ENCODE measurements at places on chromosomes 7 and 10.

DNA sequence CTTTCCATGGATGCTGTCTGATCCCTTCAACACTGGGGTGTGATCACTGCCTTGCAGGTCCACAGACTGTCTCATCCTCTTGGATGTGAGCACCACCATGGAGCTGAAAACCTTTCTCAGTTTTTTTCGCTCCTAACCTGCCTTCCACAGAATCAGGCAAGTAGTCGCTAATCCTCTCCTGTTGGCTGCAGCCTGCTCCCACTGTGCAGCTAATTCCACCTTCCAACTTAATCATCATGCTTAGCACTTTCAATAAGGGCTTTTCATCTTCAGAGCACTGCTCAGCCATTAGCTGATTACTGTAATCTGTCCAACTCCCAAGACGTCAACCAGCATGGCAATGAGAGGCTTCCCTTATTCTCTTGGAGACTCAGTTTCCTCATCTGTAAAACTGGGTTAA is 15.1 kb upstream of the CDH23 start:
- no peak for DNase-seq

DNA sequence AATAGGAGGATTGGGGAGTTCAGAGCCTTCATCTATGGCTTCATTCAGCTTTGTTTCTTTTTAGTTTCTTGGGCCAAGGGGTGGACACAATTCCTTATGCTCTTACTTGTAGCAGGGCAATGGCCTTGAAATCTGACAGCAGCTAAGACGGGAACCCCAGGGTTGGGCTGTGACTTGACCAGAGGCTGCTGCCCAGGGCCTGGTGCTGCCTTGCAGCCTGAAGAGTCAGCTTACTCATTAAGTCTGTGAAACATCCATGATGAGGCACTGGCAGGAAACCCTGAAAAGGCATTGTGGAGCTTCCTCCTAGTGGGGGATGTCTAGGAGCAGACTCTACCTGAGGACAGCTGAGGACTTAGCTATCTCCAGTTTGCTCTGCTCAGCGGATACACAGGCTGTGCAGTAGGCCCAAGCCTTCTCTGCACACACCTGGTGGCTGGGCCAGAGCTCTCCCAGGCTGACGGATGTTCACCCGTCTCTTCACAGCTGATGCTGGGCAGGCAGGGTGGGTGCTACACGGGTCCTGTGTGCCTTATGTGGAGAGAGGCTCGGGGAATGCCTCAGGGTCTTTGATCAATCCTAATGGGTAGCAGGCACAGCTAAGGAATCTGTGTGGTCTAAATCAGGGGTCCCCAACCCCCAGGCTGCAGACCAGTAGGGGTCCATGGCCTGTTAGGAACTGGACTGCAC is 17.8 kb downstream of the CXCL12 start:
- DNase-seq, result no peak

DNA sequence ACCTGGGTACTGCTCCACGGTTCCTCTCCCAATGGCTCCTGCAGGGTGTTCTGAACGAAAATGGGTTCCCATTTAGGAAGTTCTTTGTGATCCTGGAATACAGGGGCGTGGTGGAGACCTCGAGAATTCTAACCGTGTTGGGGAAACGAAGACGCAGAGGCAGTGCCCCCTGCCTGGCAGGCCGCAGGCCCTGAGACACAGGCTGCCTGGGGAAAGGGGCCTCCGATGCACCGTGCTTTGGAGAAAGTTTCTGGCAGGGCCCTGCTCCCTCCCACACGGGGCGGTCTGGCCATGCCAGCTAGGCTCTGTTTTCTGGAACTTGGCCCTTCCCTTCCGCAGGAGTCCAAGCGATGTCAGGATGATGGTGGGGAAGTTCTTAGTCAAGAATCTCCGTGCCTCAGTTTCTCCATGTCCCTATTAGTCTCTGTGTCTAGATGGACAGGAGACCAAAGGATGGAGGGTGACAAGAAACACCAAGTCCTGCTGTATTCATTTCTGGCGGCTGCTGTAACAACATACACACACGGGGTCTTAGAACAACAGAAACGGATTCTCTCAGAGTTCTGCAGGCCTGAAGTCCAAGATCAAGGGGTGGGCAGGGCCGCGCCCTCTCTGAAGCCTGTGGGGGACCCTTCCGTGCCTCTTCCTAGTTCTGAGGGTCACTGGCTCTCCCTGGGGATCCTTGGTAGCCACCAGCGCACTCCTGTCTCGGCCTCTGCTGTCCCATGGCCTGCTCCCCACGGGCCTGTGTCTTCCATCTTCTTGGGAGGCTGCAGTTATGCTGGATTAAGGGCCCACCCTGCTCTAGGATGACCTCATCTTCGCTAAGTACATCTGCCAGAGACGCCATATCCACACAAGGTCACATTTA is 27.7 kb downstream of the PRKAG2 start:
- DNase-seq, result no peak

DNA sequence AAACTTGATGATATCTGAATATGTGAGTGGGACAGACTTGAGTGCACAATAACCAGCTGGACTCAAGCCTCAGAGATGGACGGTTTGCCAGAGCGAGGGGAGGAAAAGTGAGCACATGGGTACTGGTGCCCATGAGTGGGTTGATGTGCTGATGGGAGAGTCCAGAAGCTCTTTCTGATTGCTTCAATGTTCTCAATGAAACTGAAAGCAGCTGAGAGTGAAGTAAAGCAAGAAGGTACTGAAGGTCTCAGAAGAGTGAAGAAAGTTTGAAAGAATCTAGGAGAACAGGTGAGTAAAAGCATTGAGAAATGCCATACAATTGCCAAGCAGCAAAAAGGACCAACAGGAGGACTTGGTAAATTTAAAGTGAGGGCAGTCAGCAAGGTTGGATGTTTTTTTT is 28.6 kb downstream of the CTTNBP2 start:
- no peak for DNase-seq

DNA sequence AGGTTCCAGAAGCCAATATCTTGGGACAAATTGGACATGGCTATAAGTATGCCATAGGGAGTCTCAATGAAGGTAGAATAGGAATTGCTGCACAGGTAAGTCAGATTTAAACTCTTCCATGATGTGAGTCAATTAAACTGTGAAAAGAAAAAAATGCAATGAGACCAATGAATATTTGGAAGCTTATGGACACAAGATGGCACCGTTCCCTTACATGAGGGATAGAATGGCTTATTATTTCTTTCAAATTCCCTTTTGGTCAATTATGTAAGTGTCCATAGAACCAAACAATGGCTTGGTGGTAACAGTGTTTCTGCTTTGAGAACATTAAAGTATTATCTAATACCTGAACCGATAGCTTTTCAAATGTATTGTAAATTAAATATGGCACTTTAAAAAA is 35.6 kb downstream of the ACADSB start:
- no peak for DNase-seq

DNA sequence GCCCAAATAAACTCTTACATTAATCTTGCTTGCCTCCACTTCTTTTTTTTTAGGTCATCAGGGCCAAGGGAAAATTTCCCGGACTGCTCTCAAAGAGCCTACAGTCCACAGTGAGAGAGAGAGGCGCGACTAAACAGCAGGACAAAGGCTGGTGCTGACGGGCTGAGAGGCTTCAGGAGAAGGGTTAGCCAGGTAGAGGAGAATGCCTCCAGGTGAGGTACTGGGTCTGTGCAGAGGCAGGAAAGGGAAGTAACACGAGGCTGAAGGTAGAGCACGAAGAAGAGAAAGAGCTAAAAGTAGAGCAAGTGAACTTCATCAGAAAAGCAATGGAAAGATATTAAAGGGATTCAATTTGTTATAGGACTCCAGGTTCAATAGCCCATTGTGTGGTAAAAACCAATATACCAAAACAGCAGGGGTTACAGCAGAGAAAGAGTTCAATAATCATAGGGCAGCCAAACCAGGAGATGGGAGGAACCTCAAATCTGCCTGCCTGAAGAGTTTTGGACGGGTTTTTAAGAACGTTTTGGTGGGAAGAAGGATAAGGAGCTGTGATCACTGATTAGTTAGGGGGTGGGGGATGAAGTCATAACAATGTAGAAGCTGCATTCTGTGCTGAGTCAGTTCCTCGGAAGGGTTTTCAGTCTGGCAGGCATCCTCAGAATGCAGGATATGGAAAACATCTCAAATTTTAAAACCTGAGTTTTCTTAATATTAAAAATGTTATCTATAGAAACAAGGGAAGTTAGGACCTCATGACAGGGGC is 171.5 kb downstream of the AKR1D1 start:
- DNase-seq, result no peak

DNA sequence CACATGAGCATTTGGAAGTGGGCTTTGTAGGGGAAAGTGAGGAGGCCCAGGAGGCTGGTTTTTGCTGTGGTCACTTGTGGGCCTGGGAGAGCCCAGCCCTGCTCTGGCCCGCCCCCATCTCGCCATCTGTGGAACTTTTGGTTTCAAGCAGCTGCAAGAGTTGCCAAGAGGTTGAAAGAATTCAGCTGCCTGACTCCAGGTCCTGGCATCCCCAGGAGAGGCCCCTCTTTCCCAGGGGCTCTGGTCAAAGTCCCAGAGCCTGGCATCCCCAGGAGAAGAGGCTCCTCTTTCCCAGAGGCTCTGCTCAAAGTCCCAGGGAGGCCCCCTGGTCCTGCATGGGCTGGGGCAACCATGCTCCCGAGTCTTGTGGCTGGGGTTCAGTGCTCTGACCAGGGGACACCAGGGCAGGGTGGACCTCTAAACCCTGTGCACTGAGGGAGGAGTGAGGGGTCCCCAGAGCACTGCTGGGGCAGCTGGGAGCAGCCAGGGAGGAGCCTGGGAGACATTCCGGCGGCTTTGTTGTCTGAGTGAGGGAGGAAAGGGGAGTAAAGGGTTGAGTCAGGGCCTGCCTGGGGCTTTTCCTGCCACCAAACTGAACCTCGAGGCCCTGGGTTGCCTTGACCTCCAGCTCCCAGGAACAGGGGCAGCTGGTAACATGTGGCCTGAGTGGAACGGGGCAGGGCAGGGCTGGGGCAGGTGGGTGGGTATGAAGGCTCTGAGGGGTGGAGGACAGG is 27.7 kb upstream of the CSGALNACT2 start:
- DNase-seq, result peak; percentile 59

DNA sequence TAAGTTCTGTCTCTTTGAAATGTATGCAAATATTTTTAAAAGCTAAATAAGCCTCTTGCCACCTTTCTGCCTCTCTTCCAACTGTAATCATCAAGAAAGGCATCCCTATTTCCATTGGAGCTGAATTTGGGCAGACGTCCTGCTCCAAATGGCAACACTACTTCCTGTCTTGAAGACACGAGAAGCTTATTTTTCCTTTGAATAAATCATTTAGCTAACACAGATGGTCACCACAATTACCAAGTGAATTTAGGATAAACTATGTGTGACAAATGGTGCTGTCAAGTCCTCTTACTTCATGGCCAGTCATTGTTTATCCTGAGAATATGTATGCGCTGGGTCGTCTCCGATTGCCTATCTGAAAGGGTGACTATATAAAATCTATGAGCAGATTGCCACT is 268.0 kb downstream of the ANKRD7 start:
- DNase-seq, result no peak

DNA sequence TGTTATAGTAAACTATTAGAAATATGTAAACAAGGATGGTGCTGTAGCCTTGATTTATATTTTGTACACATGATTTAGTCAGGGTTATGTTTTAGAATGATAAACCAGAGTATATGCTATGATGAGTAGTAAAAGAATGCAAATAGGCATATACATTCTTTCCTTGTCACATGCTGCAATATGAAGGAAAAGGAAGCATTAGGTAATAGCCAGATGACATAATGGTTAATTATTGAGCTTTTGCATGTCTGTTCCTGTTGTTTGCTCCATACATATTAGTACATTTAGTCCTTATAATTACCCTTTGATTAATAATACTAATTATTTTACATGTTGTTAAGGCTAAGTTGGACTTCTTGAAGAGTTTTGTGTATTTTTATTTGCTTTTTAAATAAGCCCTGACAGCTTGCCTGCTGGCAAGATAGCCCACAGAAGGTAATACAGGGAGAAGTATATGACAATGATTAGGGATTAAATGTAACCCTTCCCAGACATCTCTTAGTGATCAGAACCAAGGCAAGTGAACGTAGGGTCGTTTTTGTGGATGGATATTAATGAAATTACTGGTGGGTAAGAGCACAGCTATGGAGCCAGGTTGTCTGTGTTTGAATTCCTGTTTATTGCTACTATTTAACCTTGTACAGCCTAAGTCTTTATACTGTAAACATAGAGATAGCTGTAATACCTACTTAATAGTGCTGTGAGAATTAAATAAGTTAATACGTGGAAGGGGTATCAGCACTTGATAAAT is 68.4 kb downstream of the PHTF2 start:
- peak; percentile 22 for DNase-seq

GRCh38 chr10:31030800-31031199 is 865 bp downstream of the ZNF438 start:
- DNase-seq, result no peak

- DNase-seq, result no peak
Observed at GRCh38 chr7:110386913-110387312, 704.0 kb upstream of the LRRN3 start.

- no peak for DNase-seq
Observed at GRCh38 chr7:216360-217300, 24.3 kb downstream of the FAM20C start.

Measured in GM04504 (cell line).